H9 (cell line): ENCODE measurements at places on chromosomes 12 and 14.

- no peak for DNase-seq
Observed at GRCh38 chr14:61495809-61496208, 174.4 kb downstream of the PRKCH start.

DNA sequence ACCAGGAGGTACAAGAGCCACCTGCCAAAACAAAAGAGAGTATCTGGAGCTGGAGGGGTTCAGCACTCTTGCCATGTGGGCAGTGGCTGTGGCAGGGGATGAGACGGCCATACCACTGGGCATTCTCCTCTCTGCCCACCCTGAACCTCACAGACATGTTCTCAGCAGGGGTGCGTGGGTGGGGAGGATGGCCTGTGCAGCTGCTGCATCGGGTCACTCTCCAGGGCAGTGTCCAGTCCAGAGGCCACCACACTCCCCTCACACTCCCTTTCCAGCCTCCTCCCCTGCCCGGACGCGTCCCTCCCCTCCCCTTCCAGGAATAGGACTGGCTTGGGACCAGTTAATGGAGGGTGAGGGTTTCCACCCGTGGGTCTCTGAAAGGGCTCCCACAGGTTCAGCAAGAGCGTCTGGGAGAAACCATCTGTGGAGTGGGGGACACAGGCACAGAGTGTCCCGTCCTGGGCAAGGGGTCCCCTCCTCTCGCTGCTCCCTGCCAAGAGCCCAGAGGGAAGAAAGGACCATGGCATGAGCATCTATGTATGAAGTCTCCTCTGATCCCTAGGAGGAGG lies 501 bp downstream of the C1R start:
- DNase-seq: no peak

- DNase-seq: no peak
Observed at GRCh38 chr14:51518280-51518679, 133.4 kb upstream of the FRMD6 start.

GRCh38 chr12:100448656-100449055 lies 25.0 kb upstream of the NR1H4 start:
- DNase-seq: no peak

DNA sequence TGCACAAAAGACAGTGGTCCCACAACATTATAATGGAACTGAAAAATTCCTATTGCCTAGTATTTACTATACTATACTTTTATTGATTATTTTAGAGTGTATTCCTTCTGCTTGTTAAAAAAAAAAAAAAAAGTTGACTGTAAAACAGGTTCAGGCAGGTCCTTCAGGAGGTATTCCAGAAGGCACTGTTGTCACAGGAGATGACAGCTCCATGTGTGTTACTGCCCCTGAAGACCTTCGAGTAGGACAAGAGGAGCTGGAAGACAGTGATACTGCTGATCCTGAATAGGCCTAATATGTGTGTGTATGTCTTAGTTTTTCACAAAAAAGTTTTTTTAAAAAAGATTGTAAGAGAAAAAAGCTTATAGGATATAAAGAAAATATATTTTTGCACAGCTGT lies 12.3 kb downstream of the UBE2N start:
- no peak for DNase-seq

- no peak for DNase-seq
Observed at GRCh38 chr14:59150990-59151389, 37.5 kb upstream of the DAAM1 start.

DNA sequence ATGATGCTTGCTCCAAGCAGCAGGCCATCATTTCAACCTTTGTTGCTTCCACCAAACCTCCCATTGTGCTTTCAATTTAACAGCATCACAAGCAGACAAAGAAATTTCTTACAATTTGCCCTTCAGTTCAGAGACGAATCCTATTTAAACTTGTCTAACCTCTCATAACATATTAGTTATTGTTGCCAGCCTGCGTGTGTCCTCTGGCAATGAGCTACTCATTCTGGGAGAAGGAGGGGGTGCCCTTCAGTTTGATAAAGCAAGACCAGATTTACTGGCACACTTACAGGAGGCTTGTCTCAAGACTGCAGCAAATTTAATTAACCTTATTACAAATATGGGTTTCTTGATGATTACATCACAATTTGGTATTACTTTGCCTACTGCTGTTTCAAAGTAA lies 203.6 kb upstream of the SOX5 start:
- DNase-seq: no peak

- DNase-seq: no peak
Observed at GRCh38 chr14:68047906-68048305, 228.3 kb downstream of the RAD51B start.

DNA sequence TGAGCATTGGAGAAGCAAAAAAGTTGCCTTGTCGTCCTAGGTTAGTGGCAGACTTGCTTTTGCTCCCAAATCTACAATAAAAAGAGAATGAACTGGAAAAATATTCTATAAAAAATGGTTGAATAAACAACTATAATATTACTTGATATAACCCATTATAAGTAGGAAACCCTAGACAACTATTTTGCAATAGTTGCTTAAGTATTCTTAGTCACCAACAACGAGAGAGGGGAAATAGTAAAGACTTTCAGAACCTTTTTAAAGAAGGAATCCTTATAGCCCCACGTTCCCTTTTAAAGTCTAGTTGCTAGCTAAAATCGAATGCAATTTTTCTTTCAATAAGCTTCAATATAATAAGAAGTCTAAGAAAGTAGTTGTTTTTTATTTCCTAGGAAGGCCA lies 17.5 kb downstream of the AQP6 start:
- no peak for DNase-seq

DNA sequence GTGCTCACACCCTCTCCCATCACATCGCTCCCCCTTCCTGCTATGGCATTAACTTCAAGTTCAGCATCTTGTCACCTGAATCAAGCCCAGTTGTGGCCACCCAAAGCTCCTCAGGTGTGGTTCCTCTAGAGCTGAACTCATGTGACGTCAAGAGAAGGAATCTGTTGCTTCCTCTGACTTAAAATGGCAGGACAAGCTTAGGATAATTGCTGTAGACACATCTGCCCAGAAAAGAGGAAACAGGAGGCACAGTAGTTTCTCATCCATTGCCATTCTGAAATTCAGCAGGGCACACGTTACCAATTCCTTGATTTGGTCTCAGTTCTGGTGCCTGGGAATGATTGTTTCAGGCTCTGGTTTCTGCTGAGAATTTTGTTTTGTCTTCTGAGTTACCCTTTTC lies 52.1 kb downstream of the RCOR1 start:
- DNase-seq: no peak

- no peak for DNase-seq
Observed at GRCh38 chr14:106490442-106490841, 964.1 kb downstream of the TMEM121 start.

DNA sequence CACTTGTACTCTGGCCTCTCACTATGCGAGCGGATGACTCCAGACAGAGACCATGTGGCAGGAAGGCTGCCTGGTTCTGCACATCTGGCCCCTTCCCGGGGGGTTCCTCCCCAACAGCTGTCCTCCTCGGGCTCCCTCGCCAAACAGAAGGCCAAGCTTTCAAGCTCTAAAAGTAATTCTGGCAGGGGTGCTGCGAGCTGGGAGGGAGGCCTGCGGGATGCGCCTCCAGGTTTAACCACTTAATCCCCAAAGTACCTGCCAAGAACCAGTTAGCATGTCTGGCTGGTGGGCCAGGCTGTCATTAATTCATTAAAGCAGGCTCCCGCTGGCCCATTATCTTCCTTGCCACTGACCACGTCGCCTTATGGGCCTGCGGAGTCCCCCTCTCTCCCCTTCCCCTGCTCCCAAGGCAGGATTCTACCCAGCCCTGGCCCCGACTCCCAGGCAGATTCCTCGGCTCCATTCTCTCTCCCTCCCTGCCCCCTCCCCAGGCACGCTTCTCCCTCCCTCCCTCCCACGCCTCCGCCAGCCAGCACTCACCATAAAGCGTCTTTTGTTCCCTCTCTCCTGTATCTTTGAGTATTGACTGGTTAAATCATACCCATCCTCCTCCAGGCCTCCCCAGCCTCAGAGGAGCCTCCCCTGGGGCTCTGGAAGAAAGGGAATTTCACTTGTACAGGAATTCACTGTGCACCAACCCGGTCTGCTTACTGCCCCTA lies 4.9 kb downstream of the HRK start:
- peak; percentile 56 for DNase-seq

DNA sequence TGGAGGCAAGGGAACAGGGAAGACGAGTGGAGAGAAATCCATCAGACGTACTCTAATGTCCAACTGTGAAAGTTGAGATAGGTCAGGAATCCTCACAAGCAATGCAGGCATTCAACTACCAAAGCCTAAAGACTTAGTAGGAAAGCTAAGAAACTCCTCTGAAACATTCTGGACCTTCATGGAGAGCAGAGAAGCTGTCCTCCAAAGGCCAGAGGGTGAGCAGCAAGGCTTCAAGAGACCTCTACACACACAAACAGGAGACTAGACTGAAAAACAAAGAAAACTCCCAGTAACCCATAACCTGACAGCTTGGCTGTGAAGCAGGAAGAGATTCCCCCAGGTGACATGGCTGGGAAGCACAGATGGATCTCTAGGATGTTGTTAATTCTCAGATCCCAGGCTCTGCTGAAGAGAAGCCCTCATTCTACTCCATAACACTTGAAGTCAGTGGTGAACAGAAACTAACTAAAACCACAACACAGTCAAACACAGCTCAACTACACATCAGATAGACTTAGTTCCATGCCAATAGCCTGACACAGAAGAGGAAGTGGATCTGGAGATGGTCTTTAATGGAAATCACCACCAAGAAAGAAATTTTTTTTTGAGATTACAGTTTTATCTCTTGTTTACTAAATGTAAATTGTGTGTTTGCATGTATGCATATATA lies 23.2 kb upstream of the LYZ start:
- DNase-seq: no peak

GRCh38 chr14:61690982-61691381 lies 4.3 kb upstream of the HIF1A start:
- no peak for DNase-seq

DNA sequence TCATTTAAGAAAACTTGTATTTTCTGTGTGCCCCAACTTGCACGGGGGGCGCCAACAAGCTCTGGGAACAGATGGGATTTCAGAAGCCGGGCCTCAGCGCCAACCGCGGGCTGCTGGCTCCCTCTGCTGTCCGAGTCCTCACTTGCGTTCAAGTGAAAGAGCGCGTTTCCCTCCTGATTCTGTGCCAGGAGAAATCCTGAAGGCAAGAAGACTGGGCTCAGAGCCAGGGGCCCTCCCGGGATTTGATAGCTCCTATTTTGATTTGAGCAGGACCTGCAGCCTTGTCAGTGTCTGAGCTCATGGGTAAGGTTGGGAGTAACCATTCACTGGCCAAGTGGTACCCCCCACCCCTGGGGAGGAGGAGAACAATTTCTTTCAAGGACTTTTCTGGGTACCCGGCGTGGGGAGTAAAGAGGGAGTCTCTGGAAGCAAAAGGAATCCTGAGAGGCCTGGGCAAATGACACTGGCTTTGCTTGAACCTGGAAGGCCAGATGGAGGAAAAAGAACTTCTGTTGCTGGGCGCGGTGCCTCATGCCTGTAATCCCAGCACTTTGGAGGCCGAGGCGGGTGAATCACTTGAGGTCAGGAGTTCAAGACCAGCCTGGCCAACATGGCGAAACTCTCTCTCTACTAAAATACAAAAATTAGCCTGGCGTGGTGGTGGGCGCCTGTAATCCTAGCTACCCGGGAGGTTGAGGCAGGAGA lies 179.0 kb upstream of the RGS6 start:
- peak; percentile 90 for DNase-seq

DNA sequence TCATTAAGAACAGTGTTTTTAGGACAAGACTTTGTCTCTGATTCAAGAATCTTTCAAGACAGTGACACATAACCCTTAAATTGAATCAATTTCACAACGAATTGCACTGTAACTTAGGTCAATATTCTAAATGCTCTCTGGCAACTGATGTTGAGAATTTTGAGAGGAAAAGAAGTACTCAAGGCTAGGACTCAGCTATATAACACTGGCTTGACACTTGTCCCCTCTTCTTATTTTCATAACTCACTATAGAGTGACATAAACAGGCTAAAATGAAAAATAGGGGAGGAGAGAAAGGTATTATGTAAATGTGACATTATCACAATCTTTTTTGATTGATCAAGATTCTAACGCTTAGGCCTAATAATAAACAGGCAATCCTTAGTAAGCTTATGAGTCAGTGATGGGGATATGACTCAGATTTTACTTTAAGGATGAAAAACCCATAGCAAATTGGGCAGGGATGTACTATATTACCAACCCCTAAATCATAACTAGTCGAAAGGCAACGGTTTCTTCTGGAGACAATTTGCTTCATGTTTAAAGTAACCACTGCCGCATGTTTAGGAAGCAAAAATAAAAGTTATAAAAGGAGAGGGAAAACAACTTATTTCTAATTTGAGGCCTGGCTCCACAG lies 10.9 kb downstream of the BTG1 start:
- no peak for DNase-seq

DNA sequence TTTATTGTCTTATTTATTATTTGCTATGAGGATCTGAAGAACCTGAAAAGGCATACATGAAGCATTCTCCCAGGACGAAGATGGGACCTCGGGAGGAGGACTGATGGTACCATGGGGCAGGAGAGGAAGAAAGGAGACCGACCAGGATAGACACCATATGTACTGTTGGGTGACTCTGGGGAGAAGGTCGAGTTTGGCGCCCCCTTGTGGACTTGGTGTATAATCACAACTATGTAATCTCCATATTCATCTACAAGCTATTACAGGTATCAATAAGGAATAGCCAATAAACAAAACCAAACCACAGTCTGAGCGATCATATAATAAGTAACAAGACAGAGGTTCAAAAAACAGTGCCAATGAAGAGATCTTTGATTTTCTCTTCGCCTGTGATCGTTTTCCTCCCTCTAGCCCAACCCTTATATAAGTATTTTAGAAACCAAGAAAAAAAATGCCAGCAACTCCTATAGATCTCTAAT lies 139.1 kb downstream of the SPTSSA start:
- DNase-seq: peak; percentile 68

GRCh38 chr14:104650981-104651875 lies 38.2 kb upstream of the INF2 start:
- DNase-seq: no peak

GRCh38 chr12:74535536-74535935 lies 2.1 kb upstream of the ATXN7L3B start:
- DNase-seq: no peak

DNA sequence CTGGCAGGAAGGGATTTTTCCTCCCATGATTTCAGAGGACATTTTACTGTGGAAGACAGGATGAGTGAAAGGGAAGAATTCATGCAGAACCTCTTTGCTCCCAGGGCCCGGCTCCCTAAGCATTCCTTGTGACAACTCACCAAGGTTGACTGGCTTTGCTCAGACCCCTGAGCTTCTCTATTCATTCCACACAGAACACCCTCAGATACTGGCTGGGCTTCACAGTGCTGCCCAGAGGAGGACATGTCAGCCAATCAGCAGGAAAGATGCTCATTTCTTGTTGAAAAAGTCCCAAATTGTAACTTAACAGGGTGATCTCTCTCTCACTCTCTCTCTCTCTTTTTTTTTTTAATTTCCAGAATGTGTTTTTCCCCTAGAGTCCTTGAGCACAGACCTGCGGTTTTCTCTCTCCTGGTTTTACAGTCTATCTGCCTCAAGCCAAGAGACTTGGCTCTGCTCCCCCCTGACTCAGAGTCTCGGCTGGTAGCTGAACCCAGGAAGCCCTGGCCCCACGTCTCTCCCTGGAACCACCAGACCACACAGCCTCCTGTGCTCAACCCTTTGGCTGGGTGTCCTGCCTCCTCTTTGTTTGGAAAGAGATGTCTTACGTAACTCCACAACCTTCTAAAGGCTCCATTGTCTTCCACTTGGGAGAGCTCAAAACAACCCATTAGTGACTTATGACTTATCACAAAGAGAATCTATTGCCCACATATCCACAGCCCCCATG lies 43.9 kb downstream of the SSPN start:
- no peak for DNase-seq

GRCh38 chr12:569803-570434 lies 93.3 kb downstream of the NINJ2 start:
- peak; percentile 88 for DNase-seq

- no peak for DNase-seq
Observed at GRCh38 chr12:31267966-31268365, 58.0 kb downstream of the SINHCAF start.
